Activated T-helper 9 cell treated with anti-CD3 and anti-CD28 coated beads, Interleukin-2, amount 50 U/mL, for 16 hours (primary cell): ENCODE measurements at places on chromosomes 3 and 15.

DNA sequence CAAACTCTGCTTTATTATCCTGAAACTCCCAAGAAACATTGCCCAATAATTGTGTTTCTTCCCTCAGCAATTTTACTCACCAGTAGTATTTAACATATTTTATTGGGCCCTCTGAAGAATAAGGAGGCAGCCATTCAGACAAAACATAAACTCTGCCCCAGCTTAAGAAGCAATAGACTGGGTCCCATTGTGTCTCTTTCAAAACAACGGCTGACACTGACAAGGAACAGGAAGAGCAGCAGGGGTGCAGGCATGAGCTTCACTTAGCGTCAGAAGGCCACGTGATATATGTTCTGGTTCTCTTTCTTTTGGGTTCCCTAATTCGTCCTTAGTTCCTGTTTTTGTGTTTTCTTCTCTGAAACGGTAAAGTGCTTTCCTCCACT is 242.3 kb downstream of the FHIT start:
- no peak for DNase-seq

DNA sequence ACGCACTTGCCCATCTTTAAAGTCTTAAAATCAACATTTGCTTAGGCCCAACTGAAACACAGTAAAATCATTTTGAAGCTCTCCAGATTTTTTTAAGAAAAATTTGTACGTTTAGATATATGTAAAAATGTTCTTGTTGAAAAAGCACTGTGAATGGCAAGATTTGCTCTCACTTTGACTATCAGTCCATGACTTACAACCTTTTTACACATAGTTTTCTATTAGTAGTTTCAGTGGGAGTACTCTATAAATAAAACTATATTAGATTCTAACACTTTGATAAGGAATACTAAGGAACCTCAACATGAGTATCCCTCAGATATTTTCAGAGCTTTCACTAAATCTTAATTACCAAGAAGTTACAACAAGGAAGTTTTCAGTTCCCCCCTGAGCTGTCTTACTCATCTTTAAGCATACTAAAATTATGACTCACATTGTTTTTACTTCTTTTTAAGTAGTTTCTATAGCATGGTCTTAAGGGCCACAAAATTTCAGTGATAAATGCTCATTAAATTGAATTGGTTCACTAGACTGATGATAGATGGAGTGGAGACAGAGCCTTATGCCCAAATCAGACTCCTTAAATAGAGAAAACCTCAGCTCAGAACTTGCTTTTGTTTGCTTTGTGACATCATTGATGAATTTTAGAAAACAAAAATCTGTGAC is 31.6 kb upstream of the RAP2B start:
- no peak for DNase-seq

DNA sequence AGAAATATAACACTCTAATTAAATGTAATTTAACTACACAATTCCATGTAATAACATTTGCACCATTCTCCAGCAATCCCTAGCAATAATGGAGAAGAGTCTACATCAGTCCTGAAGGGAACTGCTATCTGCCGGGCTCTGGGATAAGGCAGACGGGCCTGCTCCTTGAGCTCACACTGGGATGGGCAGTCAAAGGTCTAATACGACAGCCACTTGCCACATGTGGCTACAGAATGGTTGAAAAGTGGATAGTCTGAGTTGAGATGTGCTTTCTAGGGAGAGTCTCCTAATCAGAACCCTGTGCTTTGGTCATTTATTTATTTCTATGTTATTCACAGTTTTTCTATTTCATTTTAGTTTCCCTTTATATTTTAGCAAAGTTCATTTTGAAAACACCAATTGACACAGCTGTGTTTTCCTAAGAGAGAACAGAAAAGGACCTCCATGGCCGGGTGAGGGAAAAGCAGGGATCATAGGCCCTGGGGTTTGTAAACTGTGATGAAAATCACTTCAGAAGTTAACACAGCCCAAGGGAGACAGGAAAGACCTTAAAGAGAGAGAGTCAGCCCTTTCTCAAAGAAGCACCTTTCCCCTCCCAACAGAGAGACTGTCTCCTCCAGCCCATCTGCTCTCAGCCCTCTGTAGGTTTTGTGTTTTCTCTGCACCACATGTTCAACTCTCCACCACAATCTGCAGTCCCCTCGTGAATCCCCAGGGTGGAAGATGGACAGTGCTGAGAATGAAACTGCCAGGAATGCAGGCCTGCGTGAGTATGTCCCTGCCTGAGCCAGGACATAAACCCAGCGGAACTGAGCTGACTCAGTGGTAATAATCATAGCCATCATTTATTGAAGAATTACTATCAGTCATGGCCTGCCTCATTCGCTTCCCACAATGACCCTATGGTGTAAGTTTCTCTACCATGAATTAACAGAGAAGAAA is 11.6 kb downstream of the FSIP1 start:
- no peak for DNase-seq

DNA sequence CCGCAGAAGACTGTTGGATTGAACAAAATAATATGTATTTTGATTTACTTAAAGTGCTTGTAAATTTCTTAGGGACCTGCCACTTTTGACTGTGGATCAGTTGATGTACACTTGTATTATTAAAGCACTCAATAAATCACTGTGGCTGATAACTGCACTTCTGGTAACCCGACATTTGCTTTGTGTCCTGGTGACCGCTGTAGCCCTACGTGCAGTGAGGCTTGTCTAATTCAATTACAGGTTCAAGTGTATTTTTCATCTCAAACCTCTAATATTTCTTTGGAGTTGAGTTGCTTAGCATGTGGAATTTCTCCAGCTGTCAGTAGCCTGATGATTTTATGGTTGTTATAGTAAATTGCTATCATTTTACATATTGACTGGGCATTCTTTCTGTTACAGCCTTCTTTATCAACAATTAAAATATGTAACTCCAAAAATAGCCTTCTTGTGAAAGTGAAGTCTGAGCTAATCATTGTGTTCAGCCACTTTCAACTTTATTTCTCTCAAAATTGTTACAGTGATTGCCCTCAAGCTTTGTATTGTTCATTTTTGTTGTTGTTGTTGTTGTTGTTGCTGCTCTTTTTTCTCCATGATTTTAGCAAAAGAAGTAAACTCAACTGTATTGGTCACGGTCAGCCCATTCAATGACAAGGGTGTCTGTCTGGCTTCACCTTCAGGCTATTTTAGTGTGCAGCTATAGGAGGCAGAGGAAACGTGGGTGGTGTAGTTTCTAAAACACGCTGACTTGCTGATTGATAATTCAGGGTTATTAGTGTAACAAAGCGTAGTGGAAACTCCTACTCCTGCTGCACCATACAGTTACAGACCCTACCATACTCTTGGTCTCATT is 215.1 kb upstream of the UBE2E1 start:
- DNase-seq: no peak

GRCh38 chr15:84611631-84612030 is 10.8 kb downstream of the ZSCAN2 start:
- no peak for DNase-seq
